ENCODE measurements at places on chromosomes 16 and 17.

GRCh38 chr16:81174644-81175324 is 63.7 kb upstream of the BCO1 start:
- no peaks in the 10 kb centered on the region for H3K36me3 ChIP-seq
- no peak for DNase-seq
- H3K27ac ChIP-seq: no peak overlapping the region
- no peaks in the 10 kb centered on the region for H3K4me1 ChIP-seq
- no peaks in the 10 kb centered on the region for H3K27me3 ChIP-seq
- H3K4me3 ChIP-seq: no peak overlapping the region

DNA sequence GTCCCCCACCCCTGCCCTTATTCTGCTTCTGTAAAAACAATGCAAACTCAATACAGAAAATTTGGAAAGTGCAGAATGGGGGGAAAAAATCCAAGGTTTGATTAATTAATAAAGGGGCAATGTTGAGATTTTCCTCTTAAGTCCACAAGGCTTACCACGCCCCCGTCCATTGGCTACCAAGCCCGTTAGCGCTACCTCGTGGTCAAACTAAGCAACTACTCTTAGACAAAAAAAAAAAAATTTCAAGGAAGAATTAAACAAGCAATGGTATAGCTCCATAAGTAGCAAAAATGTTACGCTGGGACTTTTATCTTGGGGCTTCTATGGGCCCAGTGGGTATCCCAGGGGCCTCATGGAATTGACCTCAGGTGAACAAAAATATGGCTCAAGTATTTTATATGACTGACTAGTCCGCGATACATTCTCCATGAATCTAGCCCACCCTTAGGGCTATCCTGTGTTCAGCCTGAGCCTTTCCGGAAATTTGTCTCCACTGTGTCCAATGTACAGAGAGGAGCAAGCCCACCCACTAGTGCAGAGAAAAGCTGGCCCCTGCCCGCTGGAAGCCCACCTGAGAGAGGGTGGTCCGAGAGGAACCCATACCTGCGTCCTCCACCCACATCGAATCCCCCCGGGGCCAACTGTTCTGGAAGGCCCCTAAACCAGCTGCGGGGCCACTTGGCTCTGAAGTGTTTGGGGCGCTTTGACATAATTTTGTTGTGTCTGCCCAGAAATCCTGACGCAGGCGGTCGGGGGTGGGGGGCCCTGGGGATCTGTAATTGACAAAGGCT is 19.1 kb upstream of the TEX2 start:
- no peak overlapping the region for H3K4me3 ChIP-seq
- H3K4me1 ChIP-seq: peaks cover 15% of the 10 kb centered on the region
- no peak for DNase-seq
- H3K27ac ChIP-seq: no peak overlapping the region
- H3K36me3 ChIP-seq: no peaks in the 10 kb centered on the region

DNA sequence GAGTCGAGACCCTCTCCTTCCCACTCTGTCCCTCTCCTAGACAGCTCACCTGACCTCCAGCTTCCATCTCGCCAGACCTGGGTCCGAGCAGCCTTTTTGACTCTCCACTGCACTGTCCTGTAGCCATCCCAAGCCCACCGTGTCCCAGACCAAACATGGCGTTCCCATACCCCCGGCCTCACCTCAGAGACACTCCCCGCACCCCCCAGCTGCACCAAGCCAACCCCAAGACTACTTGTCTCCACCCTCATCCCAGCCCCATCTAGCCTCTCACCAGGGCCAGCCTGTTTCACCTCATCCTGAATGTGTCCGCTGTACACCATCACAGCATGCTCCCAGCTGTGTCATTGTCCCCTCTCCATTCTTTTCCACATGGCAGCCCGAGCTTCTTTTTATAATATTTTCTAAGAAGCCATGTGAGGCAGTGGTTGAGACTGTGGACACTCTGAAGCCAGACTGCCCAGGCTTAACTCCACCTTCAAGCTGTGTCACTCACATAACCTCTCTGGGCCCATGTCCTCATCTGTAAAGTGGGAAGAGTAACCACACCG is 1.5 kb downstream of the MYO15A start:
- H3K27ac ChIP-seq: no peak overlapping the region
- peaks cover 10% of the 10 kb centered on the region for H3K36me3 ChIP-seq
- H3K4me3 ChIP-seq: no peak overlapping the region
- H3K4me1 ChIP-seq: no peaks in the 10 kb centered on the region

DNA sequence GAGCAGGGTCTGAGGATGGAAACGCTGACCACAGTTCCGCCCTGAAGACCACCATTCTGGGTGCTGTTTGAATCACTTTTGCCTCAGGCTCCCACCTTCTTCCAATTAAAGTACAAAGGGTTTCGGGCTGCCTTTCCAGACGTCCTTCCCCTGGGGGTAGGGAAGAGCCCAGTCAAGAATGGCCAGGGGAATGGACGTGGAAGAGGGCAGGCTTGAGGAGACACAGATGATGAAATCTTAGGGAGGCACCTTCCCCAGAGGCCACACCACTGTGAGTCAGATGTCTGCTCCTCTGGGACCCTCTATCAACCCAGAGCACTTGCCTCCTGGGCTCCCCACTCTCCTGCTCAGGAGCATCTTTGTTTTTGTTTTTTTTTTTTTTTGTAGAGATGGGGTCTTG is 27.5 kb upstream of the MTSS2 start:
- H3K4me1 ChIP-seq: peaks cover 34% of the 10 kb centered on the region
- no peaks in the 10 kb centered on the region for H3K36me3 ChIP-seq
- H3K4me3 ChIP-seq: no peak overlapping the region
- H3K27ac ChIP-seq: no peak overlapping the region
- no peak for DNase-seq

DNA sequence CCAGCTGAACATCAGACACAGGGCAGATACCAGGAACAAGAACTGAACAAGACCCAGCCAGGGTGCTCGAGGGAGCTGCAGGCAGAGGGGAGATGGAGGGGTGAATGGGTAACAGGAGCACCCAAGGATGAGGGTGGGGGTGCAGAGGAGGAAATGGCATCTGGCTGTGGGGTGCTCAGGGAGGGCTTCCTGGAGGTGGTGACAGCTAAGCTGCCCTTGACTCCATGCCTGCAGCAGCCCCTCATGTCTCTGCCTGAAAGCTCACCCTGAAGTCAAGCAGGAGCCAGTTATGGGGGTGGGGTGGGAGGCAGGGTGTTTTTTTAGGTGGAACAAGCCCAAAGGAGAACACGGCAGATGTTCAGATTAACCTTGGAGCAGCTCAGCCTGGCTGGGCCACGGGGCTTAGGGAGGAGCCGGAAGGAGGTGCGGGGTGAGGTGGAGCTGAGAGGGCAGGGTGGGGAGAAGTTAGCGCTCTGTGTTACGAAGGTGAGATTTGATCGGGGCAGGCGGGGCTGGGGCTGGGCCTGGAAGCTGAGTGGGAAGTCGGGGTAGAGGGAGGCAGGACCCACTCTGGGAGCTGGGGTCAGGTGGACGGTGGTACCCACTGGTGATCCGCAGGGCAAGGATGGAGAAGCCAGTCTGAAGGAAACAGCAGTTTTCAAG is 143.0 kb downstream of the ENGASE start:
- no peak for DNase-seq
- no peaks in the 10 kb centered on the region for H3K36me3 ChIP-seq
- H3K4me1 ChIP-seq: no peaks in the 10 kb centered on the region
- H3K27ac ChIP-seq: no peak overlapping the region
- peaks cover 88% of the 10 kb centered on the region for H3K27me3 ChIP-seq

All from upper lobe of right lung (tissue), 1 donor.